GDM1 (cell line): ENCODE measurements at places on chromosomes 1 and 21.
A peak's percentile ranks its signal among the peaks of the same experiment; 100 is the strongest.

GRCh38 chr1:183463566-183463965 lies 8.7 kb upstream of the SMG7 start:
- DNase-seq: no peak

DNA sequence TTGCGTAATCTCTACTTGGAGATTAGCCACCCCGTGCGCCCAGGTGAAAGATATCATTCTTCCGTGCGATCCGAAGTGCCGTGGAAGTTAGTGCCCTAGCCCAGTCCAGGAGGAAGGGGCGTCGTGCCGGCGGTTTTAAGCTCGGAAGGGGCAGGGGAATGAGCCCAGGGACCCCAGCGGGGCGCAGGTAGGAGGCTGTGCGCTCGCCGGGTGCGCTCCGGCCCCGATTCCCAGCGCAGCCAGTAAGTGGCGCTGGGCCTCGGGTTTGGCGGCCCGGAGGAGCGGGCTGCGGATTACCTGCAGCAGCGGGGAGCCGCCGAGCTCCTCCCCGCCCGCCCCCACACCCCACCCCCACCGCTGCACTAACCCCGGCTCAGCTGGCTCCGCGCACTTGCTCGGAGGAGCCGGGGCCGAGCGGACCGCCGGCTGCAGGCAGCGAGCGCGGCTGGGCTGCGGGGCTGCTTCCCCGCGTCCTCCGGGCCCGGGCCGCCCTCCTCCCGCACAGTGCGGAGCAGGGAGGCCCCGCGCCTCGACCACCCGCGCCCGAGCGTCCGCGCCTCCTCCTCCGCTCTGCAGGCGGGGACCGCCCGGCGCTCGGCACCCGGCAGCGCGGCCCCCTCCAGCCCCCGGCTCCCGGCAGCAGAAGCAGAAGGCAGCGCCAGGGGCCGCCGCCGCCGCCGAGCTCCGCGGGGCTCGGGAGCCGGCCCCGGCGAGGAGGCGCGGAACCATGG lies at the start of gene RYR2:
RYR2 (plus strand) TSS at position 390 of the 731 bp plus-strand sequence; CDS start at position 728, 338 bp downstream.
- DNase-seq: no peak

- DNase-seq: no peak
Observed at GRCh38 chr1:248013229-248013710, at the start of gene OR2L5. Gene OR2L5, plus strand, starts transcription at chr1:248013660. Its CDS starts 8,288 bp downstream, at chr1:248021948.

DNA sequence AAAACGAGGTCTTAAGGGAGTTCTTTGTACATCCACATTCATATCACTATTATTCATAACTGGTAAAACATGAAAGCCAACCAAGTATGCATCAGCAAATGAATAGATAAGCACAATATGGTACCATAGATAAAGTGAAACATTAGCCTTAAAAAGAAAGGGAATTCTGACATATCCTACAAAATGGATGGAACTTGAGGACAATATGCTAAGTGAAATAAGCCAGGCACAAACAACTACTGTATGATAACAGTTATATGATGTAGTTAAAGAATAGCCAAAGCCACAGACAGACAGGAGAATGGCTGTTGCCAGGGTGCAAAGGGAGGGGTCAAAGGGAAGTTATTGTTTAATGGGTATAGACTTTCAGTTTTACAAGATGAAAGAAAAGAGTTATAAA lies 148.9 kb downstream of the EIF4G3 start:
- DNase-seq: no peak

GRCh38 chr1:94947437-94947836 lies 20.5 kb upstream of the CNN3 start:
- no peak for DNase-seq

- peak; percentile 95 for DNase-seq
Observed at GRCh38 chr1:28581531-28582247, 10.4 kb upstream of the RAB42 start.

GRCh38 chr1:106907795-106908194 lies 148.7 kb upstream of the PRMT6 start:
- DNase-seq: no peak

DNA sequence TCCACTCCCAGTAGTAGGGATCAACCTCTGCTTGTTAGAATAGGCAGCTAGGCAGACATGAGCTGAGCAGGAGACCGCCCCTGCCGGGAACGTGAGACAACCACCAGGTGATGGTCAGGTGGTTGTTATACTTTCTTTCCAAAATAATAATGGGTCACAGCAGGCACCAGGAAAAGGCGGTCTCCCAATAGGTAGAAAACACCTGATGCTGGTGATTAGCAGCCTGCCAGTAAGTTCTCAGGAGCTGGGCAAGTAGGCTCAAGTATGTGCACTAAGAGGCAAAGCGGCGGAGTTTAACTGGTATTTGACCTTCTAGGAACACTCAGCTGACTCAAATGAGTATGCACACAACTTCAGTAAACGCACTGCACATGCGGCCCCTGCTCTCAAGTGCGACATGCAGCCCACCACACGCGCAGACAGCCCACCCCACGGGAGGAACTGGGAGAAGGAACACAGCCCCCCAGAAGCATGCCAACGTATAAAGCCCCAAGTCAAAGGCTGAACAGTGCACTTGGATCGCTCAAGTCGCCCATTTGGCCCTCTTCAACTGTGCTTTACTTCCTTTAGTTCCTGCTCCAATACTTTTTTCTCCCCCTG lies 80.0 kb downstream of the DESI2 start:
- DNase-seq: no peak

DNA sequence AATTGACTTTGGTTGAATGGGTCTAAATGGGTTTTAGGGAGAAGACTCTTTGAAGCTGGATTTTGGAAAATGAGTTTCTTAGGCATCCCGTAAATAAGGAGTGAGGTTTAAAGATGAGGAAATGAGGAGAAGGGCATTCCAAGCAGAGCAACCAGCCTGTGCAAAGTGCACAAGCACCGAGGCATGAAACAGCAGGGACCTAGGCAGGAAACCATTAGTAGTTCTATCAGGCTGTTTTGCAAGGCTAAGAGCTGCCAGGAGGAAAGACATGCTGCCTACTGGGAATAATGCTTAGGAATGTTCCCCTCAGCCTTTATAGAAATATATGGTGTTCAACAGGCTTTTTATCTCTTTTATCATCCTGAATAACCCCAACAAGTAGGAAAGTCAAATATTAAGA lies 153.1 kb upstream of the FGGY start:
- DNase-seq: no peak

- no peak for DNase-seq
Observed at GRCh38 chr1:228226956-228227791, 19.3 kb downstream of the OBSCN start.

DNA sequence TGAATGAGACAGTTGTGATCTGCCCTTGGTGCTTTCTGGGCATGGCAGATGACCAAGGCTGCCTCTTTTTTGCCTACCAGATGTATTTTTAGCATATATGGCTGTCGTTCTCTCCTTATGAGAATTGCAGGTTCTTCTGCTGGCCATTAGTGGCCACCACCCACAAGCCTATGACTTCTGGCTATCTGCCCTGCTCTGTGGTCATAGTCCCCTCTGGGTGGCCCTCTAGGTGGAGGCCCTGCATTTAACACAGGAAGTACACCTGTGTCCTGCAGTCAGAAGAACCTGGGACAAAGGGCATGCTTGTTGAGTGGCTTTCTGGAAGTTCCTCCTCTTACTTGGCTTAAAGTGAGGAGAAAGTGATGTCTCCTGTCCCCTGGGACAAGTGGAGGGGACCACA lies 6.5 kb downstream of the FCAMR start:
- no peak for DNase-seq

DNA sequence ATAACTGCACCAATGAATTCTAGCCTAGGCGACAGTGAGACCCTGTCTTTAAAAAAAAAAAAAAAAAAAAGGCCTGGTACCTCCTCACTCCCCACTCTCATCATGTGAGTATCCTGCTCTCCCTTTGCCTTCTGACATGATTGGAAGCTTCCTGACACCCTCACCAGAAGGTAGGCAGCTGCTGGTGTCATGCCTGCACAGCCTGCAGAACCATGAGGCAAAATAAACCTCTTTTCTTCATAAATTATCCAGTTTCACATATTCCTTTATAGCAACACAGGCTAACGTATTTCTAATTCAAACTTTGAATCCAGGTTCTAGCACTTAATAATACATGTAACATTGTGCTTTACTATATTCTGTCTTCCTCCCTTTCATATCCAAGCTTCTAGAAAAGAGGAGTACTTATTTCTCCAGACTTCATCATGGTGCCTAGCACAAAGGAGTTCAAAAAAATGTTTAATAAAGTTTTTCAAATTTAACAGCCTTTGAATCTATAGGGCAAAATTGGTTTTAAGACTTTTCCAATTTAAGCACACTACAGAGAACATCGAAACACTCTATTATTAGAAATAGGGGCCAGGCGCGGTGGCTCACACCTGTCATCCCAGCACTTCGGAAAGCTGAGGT lies 5.6 kb downstream of the AHCTF1 start:
- no peak for DNase-seq

DNA sequence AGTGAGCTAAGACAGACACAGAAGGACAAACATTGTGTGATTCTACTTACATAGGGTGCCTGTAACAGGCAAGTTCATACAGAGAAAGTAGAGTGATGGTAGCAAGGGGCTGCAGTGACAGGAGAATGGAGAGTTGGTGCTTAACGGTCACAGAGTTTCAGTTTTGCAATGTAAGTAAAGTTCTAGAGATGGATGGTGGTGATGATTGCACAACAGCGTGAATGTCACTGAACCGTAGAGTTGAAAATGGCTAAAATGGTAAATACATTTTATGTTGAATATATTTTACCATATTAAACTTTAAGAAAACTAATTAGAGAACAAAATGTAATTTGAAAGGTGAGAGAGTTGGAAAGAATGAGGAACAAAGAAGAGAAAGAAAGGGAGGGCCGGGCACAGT lies 8.7 kb downstream of the CFAP107 start:
- no peak for DNase-seq

GRCh38 chr1:153698020-153698922 lies 19.8 kb downstream of the NPR1 start:
- no peak for DNase-seq

- DNase-seq: no peak
Observed at GRCh38 chr1:108664481-108664880, 3.6 kb upstream of the HENMT1 start.

GRCh38 chr1:111219557-111220286 lies 7.8 kb upstream of the CHI3L2 start:
- no peak for DNase-seq

GRCh38 chr1:119367432-119368124 lies 1.0 kb upstream of the HAO2 start:
- no peak for DNase-seq

DNA sequence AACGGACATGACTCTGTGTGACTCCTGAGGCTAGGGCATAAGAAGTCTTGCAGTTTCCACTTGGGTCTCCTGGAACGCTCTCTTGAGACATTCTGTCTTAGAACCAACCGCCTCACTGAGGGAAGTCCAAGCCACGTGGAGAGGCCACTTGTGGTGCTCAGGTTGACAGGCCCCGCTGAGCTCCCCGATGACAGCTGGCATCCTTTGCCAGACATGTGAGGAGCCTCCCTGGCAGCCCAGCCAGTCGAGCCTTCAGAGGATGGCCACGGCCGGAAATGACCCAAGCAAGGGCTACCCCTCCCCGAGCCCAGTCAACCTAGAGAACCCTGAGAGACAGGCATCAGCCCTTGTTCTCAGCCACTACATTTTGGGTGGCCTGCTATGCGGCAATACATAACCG lies 20.7 kb downstream of the PLEKHA6 start:
- no peak for DNase-seq

DNA sequence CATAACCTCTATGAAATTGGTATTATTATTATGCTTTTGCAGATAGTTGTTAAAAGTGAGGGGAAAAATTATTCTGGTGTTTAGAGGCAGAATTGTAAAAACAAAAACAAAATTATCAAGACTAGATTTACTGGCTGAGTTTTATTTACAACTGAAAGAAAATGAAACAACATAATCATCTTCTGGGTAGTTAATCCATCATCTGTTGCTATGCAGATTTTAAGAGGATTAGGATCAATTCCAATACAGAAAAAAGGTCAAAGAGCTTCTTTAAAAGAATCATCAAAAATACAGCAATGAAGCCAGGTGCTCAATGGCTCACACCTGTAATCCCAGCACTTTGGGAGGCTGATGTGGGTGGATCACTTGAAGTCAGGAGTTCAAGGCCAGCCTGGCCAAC lies 8.3 kb downstream of the GOLT1A start:
- no peak for DNase-seq

DNA sequence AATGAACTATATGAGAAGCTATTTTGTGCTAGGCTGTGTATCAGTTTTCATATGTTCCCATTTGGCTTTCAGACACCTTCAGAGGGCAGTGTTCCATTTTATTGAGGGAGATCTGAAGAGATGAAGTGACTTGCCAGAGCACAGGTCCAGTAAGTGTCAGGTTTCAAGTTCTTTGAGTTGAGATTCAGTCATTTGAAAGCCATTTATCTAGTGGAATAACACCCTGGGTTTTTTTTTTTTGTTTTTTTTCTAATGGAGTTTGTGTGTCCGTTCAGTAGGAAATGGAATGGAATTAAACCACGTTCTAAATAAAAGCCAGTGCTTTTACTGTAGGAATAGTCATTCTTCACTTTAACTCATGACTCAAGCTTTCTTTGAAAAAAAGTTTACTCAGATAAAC lies 652.9 kb upstream of the USP24 start:
- DNase-seq: no peak

DNA sequence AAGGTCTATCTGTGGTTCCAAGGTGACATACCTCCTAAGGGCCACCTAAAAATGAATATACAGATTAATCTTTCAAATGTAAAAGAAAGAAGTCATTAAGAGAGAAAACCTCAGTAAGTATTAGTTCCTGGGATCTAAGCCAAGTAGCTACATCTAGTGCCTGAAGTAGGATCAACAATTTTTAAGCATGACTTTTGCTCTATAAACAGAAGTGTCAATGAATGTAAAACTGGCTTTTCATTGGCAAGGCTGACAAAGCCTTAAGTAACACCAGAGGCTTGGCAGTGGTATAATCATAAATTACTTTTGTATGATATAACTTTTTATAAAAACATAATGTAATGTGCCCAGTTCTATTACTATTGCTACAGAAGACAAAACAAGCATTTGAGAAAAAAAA lies 12.2 kb upstream of the ACADM start:
- DNase-seq: no peak

- no peak for DNase-seq
Observed at GRCh38 chr21:41839387-41840000, 39.6 kb downstream of the PRDM15 start.

DNA sequence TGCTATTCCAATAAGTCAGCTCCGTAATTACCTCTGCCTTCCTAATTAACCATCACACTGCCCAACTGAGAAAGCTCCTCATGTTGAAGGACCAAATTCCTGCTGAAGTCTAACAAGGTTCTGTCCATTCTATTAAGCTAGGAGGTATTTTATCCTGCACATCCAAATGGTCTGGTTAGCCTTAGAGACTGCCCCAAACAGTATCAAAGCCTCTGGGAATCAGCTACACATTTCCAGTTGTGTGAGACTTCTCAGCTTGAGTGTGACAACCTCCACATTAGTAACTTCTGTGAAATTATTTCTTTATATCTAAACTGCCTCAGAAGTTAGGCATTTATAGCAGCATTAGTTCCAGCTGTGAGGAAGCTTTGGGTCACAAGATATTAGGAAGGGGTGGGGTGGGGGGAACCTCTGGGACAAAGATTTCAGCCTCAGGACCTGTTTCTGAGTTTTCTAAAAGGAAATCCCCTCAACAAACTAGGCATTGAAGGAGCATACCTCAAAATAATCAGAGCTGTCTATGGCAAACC lies 150.5 kb upstream of the DUSP10 start:
- DNase-seq: no peak
